Osteoblast (primary cell): ENCODE measurements at places on chromosomes 3 and 15. TPM values are rescaled to one million over a fixed set of nuclear protein-coding genes. Genes with fewer than 3 reads are reported as not detected.
A peak's percentile ranks its signal among the peaks of the same experiment; 100 is the strongest.

Gene SLTM
- 71.3 and 77.8 TPM in 2 replicates for total RNA-seq

DNA sequence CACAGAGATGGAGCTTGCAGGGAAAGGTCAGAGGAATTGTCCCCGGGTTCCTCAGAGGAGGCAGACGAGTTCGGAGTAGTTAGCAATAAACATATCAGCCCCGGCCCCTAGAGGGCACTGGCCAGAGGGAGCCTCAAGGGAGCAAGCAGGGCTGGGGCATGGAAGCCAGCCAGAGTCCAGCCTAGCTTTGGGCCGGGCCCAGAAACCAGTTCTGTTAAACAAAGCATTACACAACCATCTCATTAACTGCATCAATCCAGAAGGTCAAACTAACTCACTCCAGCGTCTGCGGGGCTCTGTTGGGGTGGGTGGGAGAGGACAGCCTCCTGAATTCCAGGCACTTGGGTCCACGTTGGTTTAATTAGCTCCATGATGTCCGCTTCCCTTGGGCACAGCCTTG is 41.0 kb upstream of the IREB2 start:
- no peak for DNase-seq

Gene C3orf20
- under 0.01 and 0.29 TPM in 2 replicates for total RNA-seq

- peak; percentile 94 for DNase-seq
Observed at GRCh38 chr3:45760878-45761711, 35.2 kb downstream of the SLC6A20 start.

Gene SEMA3F
- 5.1 and 16.5 TPM in 2 replicates for total RNA-seq

- no peak for DNase-seq
Observed at GRCh38 chr15:66718220-66718988, 16.4 kb downstream of the SMAD6 start.

DNA sequence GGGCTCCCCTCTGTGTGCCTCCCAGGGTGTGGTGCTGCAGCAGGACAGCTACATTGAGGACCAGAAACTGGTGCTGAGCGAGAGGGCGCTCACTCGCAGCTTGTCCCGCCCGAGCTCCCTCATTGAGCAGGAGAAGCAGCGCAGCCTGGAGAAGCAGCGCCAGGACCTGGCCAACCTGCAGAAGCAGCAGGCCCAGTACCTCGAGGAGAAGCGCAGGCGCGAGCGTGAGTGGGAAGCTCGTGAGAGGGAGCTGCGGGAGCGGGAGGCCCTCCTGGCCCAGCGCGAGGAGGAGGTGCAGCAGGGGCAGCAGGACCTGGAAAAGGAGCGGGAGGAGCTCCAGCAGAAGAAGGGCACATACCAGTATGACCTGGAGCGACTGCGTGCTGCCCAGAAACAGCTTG is 53.7 kb downstream of the KLHL25 start:
- no peak for DNase-seq

- DNase-seq: no peak
Observed at GRCh38 chr3:79250746-79251145, 517.1 kb downstream of the ROBO1 start.

Gene C15orf40
- 10.9 and 13.4 TPM in 2 replicates for total RNA-seq

GRCh38 chr15:101324524-101325177 is 29.6 kb upstream of the SNRPA1 start:
- peak; percentile 18 for DNase-seq

DNA sequence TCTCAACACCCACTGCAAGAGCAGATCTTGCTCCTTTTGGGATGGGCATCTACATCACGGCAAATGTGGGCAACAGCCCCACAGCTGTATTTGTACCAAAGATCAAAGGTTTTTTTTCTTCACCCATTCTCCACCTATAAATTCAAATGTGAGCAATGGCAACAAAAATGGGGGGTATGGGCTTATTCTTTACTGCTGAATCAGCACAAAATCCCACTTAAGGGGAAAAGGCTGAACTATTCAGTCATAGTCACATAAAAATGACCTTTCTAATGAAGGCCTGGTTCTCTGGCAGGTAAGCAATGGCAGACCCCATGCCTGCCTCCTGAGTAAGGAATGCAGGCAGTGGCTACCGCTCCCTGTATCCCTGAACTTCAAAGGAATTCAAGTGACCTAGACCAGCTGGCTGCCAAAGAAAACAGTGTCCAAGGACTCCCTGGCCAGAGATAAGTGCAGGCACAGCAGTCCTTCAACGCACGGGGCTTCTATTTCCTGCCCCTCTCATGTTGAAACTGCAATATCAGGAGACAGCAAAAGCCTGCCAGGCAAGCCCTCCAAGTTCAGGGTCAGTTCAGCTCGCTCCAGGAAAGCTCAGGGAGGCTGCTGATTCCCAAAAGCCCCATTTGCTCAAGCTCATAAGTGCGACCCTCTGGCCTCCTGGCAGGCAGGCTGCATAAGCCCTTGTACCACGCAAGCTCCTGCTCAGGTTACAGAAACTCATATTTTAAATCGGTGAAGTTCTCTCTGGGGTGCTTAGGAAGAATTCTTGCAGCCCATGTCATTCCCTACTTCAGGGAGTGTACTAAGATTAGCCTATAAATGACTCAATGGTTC is 134.1 kb downstream of the PDZRN3 start:
- DNase-seq: peak; percentile 87

GRCh38 chr3:45546716-45547701 is 47.5 kb upstream of the LIMD1 start:
- no peak for DNase-seq

GRCh38 chr3:44596621-44597020 is 11.9 kb downstream of the ZNF660 start:
- DNase-seq: no peak

- no peak for DNase-seq
Observed at GRCh38 chr3:66196633-66197032, 24.2 kb upstream of the SLC25A26 start.

Gene STRIT1
- total RNA-seq: not detected in 2 replicates

DNA sequence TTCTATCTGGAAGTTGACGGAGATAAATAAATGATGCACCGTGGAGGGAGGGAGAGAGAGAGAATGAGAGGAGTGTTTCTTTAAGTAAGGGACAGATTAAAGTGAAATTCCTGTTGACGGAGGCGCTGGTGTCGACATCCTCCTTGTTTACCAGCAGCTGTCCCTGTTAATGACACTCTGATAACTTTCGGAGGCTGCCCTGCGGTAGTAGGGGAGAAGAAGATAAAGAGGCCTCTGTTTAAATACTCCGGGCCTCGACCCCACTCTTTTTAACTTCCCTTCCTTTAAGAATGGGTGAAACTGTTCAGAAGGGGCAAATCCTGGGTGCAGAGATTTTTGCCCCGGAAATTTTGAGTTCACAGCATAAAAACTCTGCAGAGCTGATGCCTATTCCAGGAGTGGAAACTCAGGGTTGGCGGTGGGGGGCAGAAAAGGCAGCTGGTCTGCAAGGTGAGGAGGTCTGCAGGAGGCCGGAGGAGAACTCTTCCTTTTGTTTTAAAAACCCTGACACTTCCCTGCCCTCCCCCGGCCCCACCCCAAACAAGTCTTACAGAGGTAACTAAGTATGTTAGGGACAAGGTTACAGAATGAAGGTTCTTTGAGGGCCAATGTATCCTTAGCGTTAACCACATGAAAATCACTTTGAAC is 276.6 kb upstream of the NR2F2 start:
- no peak for DNase-seq

GRCh38 chr15:85381850-85382751 is 1.7 kb downstream of the AKAP13 start:
- no peak for DNase-seq

- peak; percentile 81 for DNase-seq
Observed at GRCh38 chr15:79970624-79971434, at the start of gene BCL2A1. Gene BCL2A1, minus strand, starts transcription at chr15:79971196. Its CDS starts 77 bp downstream, at chr15:79971119.

Gene AMT
- 1.1 and 1.2 TPM in 2 replicates for total RNA-seq
